ENCODE measurements at places on chromosomes 1 and 21.

GRCh38 chr1:156104861-156105832, 9.4 kb upstream of the LMNA start:
- no peak for DNase-seq

- DNase-seq = no peak
Observed at GRCh38 chr1:39216771-39217170, 12.3 kb downstream of the MACF1 start.

GRCh38 chr21:35254006-35254764, 205.1 kb upstream of the RUNX1 start:
- no peak for DNase-seq

- DNase-seq = no peak
Observed at GRCh38 chr21:32083197-32083596, 195.7 kb downstream of the MIS18A start.

DNA sequence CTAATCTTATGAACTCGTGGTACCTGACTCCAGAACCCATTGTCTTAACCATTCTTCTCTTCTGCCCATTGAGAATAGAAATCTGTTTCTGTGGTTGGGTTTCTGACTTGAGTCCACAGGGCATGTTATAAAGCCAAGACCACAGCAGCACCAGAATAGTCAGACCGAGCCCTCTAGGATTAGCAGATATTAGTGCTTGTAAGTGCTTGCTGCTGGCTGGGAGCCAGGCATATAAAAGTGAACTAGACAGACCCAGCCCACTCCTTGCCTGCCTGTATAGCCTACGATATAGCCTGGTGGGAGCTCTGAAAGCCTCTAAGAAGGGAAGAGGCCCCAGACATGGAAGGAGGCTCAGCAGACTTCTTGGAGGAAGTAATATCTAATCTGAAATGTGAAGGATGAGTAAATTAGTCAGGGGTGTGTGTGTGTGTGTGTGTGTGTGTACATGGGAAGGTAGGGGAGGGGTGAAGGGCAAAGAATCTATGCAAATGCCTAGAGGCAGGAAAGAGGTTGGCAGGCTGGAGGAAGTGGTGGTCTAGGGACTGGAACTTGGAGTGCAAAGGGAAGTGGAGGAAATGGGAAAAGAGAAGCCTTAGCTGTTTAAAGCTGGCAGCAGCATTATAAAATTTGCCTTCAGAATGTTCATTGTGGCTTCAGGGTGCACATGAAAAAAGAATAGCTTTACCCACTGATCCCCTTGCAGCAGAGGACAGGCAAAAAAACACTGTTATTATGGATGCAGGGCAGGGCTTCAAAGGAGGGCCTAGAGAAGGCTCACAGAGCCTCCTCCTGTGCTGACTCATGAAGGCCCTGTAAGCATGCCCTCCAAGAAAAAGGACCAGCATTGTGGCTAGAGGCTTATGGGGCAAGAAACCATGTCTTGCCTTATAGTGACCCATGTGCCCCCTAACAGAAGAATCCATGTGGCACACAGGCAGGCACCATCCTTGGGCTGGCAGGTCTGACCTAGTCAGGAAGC, 169.2 kb downstream of the LMX1A start:
- DNase-seq = no peak

DNA sequence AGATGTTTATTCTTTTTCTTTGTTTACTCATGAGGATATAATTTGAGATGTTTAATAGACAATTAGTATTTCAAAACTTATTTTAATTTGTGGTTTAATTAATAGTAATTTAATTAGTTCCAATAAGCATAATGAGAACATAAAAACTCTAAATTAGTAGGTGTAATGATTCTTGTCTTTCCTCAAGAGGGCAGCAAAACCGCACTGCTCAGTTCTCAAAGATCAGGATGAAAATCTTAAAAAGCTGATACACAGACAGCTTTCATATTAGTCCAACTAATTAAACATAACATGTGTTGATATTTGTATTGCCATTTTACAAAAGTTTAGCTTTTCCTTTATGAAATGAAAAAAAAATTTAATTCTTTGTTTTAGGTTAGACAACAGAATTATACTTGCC, 106.7 kb upstream of the C21orf91 start:
- no peak for DNase-seq

DNA sequence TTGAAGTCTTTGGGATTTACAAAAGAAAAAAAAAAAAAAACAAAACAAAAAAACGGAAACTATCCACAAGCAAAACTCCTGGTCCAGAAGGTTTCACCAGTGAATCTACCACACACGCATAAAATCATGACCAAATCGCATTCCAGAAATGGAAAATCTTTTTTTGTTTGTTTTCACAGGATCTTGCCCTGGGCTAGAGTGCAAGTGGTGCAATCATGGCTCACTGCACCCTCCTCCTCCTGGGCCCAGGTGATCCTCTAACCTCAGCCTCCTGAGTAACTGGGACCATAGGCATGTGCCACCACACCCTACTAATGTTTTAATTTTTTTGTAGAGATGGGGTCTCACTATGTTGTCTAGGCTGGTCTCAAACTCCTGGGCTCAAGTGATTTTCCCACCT, 100.5 kb downstream of the DYRK1A start:
- no peak for DNase-seq

GRCh38 chr1:27298632-27299384, 23.2 kb upstream of the TMEM222 start:
- DNase-seq = no peak

DNA sequence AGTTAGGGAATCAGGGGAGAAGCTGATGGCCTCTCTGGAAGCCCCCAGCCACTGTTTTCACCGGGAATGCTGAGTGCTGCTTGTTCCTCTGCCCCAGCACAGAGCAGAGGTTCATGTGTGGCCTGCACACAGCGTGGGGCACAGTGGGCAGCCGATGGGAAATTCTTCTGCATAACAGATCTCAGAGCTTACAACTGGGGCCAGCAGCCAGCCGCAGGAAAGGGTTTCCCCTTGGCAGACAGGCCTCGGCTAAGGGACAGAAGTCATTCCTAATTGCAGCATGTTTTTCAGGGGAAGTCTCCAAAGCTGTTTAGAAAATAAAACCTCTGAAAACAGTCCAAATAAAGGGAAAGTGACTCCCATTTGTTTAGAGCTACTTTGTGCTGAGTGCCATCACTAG, 22.6 kb downstream of the HMGB4 start:
- no peak for DNase-seq

DNA sequence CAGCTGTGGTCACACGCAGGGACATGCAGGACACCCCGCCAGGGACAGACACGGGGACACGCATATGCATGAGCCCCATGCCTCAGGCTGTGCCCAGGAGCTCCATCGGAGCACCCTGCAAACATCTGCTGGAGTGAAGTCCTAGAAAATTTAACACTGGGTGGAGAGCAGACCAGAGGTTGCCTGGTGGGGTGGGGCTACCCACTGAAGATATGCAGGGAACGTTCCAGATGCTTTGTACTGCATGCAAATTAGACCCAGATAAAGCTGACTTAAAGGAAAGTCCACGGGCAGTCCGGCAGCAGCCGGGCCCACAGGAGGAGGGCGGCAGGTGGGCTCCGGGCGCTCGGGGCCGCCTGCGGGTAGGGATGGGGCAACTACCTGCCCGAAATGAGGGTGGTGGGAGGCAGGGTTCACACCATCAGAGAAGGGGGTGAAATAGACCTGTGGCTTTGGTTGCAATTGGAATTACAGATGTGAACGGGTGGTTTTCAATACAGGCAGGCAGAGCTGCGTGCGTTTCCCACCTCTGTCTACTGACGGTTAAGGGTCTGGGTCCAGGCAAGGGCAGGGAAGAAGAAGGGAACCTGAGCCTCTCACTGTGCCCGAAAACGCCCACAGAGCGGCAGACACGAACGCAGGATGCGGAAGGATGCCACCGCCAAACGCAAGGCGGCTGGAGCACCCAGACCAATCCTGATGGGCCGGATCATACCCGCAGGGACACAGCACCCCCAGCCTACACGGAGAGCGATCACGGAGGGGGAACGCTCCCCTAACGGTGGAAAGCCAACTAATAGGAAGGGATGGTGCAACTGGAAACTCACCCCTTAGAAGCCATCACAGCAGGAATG, 21.0 kb downstream of the CFAP74 start:
- no peak for DNase-seq

DNA sequence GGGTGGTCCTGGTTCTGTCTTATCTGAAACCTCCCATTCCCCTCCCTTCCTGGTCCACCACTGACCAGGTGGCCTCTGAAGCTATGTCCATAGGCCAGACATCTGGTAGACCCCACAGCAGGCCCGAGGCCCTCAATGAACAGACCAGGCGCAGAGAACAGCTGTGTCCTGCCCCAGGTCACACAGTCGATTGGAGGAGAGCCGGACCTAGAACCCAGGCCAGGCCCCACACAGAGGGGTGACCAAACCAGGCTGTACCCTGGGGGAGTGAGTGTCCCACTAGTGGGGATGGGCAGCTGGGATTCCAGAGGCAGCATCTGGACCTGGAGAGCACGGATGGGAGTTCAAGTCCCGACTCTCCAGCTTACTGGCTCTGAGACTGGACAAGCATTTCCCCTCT, 29.2 kb downstream of the RNU1-1 start:
- DNase-seq = no peak

- no peak for DNase-seq
Observed at GRCh38 chr1:161020509-161021164, at the start of gene F11R. TSS of gene F11R (minus strand) at chr1:161021152. CDS start at chr1:161021073, 79 bp downstream.

DNA sequence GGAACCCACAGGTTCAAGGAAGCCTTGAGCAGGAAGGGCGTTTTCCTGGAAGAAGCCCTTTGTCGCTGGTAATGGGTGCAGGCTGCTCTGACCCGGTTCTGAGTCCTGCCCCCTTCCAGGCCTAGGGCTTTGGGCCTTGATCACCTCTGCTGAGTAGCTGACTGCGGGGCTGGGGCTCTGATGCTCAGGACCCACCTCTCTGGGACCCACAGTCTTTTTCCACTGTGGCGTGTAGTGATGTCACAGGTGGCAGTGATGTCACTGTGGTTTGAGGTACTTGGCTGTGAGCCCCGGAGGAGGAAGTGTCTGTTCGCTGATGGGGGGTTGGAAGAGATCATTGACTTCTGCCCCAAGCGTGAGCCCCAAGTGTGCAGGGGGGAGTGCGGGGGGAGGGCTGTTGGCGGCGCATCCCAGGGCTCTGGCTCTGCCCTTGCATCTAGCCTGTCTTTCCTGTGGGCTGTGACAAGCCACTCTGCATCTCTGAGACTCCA, 6.9 kb downstream of the TNFRSF1B start:
- peak; percentile 80 for DNase-seq

DNA sequence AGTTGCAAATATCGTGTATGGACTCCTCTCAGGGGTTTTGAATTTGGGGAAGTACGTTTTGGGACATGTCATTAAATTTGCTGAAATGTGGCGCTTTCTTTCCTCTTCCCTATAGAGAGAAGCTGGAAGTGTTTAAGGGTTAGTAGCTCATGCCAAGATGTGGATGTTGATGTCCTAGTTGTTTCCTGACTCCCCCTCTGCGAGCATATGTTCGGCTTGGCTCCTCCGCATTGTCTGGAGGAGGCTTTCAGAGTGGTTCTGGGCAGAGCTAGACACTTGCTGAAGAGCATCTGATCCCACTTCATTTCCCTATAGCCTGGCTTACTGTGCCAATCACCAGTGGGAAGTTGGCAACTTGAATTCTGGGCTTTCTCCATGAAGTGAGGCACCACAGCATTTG, 347.4 kb upstream of the B3GALT2 start:
- DNase-seq = no peak

DNA sequence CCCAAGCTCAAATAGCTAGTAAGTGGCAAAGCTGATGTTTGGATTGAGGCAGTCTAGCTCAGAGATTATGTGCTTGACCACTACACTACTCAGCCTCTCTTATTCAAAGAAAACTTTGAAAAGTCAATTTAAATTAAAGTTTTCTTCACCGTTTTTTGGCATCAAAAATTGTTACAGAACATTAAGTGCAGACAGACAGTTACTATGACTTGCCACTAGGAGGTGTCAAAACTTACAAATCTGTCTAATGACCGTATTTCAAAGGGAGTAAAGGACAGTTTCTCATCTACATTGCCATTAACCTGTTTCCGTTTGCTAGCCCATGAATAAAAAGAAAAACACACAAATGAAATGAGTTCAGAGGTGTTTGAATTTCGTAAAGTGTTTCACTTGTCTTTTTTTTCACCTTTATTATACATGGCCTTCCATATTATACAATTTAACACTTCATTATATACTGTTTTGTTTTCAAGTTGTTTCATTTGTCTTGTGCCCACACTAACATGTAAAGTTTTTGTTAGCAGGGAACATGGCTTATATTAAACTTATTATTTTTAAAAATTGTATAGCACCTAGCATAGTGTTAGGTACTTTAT, 57.4 kb upstream of the MTF2 start:
- DNase-seq = no peak

DNA sequence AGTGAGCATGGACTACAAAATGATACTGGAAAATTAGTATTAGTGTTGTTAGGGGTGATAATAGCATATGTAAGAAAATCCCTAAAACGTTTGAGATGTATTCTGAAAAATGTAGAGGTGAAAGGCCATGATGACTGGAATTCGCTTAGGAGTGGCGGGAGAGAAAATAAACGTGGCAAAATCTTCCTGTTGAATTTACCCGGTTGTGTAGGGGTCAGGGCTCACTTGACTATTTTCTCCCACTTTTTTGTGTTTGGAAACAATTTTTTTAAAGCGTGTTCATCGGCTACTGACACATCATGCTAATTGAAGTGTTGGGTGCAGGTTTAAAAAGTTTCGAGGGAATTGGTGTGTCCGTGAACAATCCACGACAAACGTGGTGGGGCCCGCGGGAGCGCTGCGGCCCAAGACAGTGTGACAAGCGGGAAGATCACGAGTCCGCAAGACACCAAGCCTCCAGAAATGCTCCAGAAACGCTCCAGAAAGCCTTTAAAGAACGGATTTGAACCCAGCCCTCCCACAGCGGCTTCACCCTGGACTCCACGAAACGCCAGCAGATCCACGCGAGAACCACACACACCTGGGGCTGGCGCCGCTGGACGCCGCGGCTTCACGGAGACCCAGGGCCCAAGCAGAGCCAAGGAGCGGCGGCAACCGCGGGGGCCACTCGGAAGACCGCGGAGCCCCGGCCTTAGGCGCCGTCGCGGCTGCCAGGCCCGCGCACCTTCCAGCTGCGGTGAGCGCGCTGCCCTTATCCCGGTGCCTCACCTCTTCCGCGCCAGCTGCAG, 573 bp downstream of the PSMG1 start:
- no peak for DNase-seq

GRCh38 chr1:196449460-196449859, 158.8 kb downstream of the KCNT2 start:
- no peak for DNase-seq

DNA sequence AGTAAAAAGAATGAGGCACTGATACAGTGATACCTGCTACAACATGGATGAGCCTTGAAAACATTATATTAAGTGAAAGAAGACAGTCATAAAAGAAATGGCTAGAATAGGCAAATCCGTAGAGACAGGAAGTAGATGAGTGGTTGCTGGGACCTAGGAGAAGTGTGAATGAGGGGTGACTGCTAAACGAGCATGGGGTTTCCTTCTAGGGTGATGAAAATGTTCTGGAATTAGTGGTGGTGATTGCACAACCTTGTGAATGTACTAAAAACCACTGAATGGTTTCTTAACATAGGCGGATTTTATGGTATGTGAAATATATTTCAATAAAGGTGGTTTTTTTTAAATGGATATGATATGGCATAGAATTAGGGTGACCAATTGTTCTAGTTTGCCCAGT, 12.6 kb upstream of the SERINC2 start:
- DNase-seq = no peak

All from activated CD4-positive, CD25-positive, alpha-beta regulatory T cell treated with anti-CD3 and anti-CD28 coated beads, Interleukin-2, amount 50 U/mL, for 16 hours (primary cell).